EL (cell line): ENCODE measurements at places on chromosomes 5 and 9.

GRCh38 chr5:15797116-15797515, 297.1 kb downstream of the FBXL7 start:
- DNase-seq: no peak

DNA sequence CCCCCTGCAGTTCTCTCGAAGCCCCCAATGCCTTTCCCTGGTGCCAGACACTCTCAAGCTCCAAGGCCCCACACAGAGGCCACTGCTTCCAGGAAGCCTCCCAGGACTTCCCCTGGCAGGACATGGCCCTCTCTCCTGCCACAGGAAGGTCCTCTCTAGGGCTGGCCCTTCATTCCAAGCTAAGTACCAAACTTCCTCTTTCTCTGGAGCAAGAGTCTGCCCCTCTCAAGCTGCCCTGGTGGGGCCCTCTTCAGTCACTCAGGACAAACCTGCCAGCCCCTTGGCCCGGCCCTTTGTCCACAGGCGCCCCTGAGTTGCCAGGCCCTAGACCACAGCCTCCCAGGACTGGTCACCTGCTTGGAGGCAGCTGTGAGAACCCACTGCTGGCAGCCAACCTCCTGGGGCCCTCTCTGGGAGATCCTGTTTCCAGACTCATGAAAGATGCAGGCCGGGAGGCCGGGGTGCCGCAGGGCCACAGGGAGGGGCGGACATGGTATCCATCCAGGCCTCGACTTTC, 6.6 kb downstream of the NINJ1 start:
- DNase-seq: no peak

DNA sequence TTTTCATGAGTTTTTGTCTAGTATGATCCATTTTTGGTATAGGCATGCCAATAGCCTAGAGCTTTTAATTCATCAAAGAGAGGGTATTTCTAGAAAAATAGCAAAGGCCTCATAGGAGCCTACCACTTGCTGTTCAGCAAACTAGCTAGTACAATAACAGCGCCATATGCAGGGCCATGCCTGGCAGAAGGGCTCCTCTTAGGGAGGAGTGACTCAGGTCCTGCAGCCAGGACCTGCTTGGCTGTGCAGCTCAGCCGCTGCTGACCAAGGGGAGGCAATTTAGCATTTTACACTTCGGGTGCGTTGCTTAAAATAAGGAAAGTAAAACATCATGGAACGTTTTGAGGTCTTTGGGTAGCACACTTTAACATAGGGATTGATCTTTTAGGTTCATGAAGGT, 100.6 kb downstream of the TRIO start:
- DNase-seq: no peak

- DNase-seq: no peak
Observed at GRCh38 chr9:136947028-136947891, 2.2 kb downstream of the C8G start.

GRCh38 chr5:96855031-96855872, 21.0 kb upstream of the ERAP2 start:
- DNase-seq: no peak

GRCh38 chr5:60092671-60093422, 199.3 kb upstream of the PDE4D start:
- DNase-seq: peak; percentile 95

DNA sequence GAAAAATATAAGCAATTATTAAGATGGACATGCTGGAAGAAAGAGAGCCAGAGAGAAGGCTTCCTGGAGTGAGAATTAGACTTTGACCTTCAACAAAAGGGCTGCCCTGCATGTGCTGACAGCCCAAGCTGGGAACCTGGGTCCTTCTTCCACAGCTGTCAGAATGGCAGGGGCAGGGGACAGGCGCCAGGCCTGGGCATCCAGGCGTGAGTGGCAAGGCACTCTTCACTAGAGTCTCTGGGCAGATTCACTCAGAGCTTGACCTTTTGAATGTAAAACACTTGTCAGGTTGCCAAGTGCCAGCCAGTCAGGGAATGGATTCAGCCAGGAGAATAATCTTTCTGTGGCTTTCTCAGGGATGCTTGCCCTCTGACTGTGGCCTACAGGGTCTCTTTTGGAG, 119.1 kb upstream of the CLINT1 start:
- DNase-seq: no peak
